Cortex of kidney (tissue), 1 donor: ENCODE measurements at places on chromosomes 4 and X.

- no peak for DNase-seq
These were observed 6.3 kb downstream of the PLP2 start for GRCh38 chrX:49177873-49178480.

DNA sequence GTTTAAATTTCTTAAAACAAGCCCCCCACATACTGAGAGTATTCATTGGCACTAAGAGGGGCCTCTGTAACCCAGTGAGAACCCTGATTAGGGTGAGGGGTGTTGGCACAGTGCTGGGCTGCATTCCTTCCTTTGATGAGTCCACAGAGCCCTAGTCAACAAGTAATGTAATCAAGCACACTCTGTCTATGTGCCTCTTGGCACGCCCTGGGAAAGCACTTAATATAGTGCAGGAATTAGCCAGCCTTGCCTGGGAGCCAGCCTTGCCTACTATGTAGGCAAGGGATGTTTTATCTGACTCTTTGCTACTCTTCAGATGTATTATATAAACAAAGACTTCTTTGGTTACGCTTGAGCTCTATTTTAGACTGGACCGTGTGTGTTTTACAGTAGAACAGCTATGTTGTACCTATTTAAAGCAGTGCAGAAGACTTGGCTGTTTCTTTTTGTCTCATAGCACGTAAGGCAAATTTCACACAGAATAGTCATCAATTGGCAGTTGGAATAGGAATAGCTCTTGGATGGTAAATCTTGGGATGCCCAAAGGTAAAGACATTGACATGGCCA, 64.3 kb downstream of the FRAS1 start:
- DNase-seq, result no peak

DNA sequence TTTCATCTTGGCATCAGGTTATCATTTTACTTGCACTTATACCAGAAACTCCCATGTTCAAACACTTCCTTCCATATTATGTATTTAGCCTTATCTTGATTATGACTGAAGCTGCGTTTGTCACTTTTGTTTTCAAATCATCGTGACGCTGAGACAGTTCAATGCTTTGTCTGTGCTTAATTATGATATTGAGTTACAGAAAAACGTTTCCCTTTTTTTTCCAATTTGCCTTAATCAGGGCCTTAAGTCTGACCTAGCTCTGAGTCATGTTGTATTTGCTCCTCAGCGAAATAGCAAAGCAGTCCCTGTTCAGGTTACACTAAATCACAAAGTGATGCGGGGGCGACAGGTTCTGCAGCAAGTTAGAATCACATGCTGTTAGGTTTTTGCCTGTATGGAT, 254.7 kb downstream of the AFF2 start:
- DNase-seq, result no peak

DNA sequence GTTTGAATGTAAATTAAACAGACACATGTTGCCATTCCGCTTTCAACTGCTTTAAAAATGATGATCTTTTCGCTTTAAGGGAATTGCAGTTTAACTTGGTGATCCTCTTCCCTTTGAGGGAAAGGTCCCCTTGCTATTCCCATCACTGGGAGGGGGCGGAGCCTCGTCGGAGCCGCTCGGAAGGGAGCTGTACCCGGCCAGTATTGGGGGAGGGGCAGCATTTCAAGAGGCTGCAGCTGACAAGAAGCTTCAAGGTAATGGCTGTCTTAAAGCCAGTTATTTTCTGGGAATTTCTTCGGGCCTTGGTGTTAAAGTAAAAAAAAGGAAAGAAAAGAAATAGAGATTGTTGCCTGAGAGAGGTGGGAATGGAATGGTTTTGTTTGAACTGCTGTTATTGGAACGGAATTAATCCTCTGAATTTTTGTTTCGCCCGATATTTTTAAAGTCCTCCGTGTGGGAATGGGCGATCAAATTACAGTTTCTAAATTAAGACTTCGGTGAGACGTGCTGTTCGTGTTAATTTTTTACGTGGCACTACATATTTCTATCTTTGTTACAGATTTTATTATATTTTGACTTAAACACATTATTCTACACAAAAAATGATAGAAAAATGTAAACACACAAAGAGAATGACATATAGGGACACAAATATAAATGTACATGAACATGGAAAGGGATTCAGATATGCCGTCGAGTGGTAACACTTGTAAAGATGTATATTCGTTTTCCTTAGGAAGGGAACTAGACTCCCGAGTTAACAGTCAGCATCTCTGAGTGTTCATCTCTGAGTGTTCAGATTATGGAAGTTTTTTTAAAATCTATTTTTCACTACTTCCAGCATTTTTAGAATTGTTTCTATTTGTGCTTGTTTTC, 9.2 kb downstream of the PWWP3B start:
- DNase-seq, result no peak

- no peak for DNase-seq
These were observed 1144.2 kb downstream of the FAT4 start for GRCh38 chr4:126458993-126459392.

GRCh38 chr4:169341490-169341889, 70.7 kb upstream of the SH3RF1 start:
- DNase-seq, result no peak

DNA sequence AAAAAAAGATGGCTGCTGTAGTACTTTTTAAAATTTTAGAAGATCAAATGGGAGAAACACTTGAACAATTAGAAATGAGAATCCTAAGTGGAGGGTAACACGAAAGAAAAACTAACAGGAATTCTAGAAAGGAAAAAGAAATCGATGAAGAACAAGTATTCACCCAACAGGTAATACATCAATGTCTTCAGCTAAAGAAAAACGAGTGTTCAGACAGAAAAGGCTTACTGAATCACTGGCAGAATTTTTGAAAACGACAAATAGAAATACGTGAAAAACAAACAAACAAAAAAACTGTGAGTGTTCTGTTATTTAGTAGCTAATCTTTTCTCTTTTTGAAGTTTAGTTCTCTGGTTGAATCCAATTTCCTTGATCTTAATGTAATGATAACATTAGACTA, 1.8 kb downstream of the MAD2L1 start:
- no peak for DNase-seq

- DNase-seq, result no peak
These were observed 82.4 kb downstream of the PRDM5 start for GRCh38 chr4:120839974-120840751.

GRCh38 chr4:77615153-77615552, 9.5 kb downstream of the CXCL13 start:
- DNase-seq, result no peak

- no peak for DNase-seq
These were observed 114.2 kb upstream of the TBC1D9 start for GRCh38 chr4:140870427-140870826.

- DNase-seq, result no peak
These were observed 2.8 kb upstream of the CLCN5 start for GRCh38 chrX:49919617-49920016.
